ENCODE measurements at places on chromosomes 3 and 15.

DNA sequence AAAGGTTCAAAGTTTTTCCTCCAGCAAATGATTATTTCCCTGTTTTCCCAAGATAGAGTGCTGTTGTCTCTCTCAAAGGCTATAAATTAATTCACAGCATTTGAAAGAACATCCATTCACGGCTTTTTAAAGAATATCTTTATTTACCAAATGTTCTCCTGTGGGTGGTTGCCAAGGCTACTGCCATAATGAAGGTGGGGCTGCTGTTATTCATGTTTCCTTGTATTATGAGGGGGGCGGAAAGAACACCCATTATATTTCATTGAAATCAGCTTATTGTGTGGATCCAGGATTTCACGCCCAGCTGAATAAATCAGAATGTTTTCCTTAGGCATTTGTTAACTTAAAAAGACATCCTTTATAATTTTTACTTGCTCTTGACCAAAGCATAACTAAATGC is 10.1 kb downstream of the SRP14 start:
- DNase-seq: no peak

- DNase-seq: no peak
Observed at GRCh38 chr3:158774965-158775364, 26.9 kb upstream of the MFSD1 start.

DNA sequence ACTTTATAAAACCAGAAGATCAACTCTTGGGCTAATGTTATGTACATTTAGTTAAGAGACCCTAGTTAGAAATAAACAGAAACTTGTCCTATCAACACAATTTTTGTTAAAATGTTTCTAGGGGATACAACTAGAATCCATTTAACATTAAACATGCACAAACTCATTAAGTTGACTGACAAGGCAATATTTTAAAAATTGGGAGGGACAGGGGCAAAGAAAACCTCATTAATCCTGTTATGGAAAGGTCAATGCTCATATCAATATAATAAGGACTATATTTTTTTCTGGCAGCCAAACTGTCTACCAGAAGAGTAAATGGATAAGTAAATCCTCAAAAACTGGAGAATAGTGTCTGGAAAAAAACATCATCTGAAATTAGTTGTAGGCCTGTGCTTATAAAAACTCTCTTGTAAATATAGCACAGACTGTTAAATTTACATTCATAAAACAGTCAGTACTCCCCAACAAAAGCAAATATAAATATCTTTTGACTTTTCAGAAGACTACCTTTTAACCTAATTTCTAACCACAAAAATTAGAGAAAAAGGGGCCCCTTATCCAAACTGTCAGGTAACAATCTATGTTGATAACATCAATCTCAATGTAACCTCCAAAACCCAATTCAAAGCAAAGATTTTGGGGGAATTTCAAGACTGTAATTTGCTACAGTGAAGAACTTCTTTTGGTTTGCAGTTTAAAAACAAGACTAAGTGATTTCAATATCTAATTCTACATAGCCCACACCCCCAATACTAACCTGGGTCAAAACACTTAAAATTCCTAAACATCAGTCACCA is 4.2 kb downstream of the TRA2B start:
- DNase-seq: no peak

DNA sequence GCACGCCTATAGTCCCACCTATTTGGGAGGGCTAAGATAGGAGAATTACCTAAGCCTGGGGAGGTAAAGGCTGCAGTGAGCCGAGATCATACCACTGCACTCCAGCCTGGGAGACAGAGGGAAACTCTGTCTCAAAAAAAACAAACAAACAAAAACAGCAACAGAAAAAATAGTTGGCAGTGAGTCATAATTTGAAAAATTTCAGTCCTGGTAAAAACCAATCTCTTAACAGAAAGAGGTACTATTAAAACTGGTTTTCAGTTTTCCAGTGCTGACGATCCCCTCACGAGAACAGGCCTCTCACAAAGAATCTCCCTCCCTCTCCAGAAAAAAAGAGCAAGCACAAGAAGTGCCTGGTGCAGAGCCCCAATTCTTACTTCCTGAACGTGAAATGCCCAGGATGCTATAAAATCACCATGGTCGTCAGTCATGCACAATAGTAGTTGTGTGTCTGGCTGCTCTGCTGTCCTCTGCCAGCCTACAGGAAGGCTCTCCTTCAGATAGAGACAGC is 22.8 kb upstream of the MAP4 start:
- no peak for DNase-seq

- no peak for DNase-seq
Observed at GRCh38 chr15:35618260-35619188, 72.6 kb upstream of the DPH6 start.

GRCh38 chr15:94576889-94577533 is 345.6 kb downstream of the MCTP2 start:
- DNase-seq: no peak

GRCh38 chr3:53122933-53123305 is 7.3 kb downstream of the RFT1 start:
- no peak for DNase-seq

- no peak for DNase-seq
Observed at GRCh38 chr15:33395321-33395720, 84.6 kb downstream of the RYR3 start.

DNA sequence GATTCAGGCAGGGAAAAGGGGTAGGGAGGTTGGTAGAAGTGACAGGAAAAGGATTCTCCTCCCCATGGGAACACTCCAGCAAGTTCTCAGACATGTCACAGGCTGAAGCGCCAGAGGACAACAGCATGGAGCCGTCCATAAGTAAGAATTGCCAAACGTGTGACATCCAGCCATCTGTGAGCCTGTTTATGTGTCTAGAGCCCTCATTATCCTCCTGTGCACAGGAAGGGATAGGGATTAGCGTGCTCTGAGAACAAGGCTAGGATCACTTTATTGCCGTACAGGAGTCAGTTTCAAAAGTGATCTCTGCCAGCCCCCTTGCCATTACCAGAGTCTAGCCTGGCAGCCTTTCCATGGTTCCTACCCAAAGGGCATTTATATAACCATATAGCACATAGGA is 549.5 kb downstream of the NTRK3 start:
- DNase-seq: no peak

GRCh38 chr3:57961828-57962447 is 46.3 kb upstream of the FLNB start:
- no peak for DNase-seq

DNA sequence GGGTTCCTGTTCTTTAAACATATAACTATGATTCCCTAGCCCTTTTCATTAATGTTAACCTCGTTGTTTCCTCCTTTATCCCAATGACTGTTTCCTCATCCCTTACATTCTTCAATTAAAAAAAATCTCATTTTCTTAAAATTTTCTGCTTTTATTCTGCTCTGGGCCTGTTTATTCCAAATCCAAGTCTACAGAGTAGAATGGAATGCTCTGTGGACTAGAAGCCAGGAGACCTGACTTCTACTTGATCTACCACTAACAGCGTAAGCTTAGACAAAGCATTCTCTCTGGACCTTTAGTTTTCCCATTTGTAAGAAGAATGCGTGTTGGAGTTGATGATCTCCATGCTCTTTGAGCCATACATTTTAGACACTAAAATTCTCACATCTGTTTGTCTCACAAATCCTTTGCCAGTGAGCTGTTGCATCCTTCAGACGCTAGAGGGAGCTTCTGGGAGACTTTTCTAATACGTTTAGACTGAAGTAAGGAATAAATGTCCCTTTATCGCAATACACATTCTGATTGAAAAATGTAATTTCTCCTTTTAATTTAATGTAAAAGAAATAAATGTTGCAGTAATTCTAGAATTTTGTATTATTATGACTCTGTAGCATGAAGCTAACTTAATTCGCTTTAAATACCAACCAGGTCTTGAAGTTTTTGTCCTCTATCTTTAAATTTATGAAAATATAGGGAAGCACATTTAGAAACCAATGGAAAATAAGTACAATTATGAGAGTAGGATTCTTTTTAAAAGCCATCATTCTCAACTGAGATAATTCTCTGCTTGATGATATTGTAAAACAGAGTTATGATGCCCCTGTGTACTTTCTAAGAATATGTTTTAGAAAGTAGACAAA is 21.7 kb upstream of the GMNC start:
- no peak for DNase-seq

DNA sequence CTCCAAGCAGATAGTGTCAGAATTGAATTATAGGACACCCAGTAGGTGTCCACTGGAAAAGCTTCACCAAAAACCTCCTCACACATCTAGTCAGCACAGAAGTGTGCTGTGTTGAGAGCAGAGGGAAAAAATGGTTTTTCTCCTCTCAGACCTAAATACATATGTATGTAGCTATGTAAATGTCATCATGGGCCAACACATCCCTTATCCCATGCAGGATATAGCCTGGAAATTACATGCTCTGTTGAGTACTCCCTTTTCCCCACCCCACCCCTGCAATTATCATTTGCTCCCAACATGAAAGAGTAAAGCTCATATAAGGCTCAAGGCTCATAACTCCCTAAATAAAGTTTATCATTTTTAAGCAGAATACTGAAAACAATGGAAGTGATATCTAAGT is 35.7 kb downstream of the DLG1 start:
- no peak for DNase-seq

DNA sequence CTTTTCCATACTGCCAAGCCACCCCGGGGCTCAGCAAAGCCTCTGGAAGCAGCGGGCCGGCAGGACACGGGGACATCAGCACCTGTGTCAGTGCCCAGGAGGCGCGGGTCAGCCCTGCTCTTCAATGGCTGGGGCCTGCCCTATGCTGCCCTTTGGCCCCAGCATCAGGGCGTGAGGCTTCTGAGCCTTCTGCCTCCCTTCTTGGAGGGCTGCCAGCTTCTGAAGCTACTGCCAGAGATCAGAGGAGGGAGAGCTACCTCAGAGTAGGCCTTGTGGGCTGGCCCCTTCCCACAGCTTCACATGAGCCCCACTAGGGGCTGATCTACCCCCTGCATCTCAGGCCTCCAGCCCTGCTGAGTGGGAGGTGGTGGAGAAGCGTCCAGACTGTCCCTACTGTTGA is 13.0 kb upstream of the TMEM115 start:
- no peak for DNase-seq

GRCh38 chr3:55579496-55579895 is 92.4 kb upstream of the WNT5A start:
- no peak for DNase-seq

GRCh38 chr3:37136067-37136466 is 38.3 kb downstream of the LRRFIP2 start:
- DNase-seq: no peak

DNA sequence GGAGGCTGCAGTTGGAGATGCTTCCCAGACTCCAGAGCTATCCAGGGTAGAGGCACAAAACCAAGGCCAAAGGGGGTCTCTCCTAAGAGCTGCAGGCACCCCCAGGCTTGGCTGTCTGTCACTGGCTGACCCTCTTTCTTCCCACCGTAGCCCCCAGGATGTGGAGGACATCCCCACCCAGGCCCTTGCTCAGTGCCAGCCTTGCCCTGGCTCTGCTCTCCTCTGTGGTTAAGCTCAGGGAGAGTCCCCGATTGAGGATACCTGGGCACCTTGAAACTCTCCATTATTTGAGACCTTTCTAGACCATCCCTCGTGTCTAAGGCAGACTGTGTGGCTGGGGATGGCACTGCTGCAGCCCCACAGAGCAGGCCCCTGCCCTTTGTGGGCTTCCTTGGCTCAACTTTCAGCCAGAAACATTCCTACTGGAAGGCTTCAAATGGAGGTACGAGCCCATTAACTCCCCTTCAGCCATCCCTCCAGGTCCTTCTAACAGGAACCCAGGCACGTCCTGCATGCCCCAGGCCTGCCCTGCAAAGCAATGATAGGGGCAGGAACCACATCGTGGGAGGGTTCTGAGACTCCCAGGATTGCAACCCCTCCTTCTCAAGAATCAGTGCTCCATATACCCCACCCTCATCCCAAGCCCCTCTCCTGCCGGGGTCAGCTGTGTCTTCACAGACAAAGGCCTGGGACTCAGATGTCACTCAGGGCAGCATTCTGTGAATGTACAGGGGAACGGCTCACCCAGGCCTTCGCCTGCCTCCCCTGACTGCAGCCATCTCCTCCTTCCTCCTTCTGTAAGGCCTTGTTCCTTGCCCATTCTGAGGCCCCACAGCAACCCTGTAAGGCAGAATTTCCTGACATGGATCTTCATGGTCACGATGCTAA is 102.9 kb upstream of the ABHD17C start:
- no peak for DNase-seq

DNA sequence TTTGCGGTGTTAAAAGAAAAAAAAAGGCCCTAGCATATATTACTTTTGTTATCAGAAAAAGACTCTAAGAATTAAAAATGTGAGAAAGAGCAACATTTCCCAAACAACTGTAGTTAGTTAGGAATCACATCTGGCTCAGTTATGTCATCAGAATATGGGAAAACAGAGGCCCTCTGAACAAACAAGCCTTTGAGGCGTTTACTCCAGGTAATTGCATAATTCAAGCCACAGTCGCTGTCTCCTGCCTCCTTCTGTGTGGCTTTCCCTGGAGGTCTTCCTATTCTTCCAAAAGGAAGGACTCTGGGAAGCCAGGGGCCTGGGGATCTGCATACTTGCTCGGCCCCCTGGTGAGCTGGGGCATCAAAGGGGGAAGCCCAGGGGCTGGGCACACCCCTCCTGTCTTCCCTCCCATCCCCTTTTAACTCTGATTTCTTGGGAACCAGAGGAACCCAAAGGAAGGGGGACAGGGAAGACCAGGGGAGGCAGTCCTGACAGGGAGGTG is 3.7 kb upstream of the FAM107A start:
- DNase-seq: peak; percentile 31

GRCh38 chr15:75202251-75203016 is 752 bp downstream of the C15orf39 start:
- DNase-seq: peak; percentile 95

DNA sequence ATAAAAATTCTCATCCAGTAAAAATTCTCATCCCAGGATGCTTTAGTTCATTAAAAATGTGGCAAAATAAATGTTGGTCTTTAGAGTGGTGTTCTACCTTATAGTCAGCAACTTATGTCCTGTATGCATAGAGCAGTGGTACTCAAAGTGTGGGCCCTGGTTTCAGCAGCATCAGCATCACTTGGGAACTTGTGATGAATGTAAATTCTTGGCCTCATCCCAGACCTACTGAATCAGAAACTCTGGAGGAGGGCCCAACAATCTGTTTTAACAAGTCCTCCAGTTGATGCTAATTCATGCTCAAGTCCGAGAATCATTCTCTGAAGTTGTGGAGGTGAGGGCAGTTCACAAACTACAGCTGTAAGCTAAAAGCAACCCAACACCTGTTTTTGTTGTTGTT is 307.3 kb upstream of the SATB1 start:
- DNase-seq: no peak

DNA sequence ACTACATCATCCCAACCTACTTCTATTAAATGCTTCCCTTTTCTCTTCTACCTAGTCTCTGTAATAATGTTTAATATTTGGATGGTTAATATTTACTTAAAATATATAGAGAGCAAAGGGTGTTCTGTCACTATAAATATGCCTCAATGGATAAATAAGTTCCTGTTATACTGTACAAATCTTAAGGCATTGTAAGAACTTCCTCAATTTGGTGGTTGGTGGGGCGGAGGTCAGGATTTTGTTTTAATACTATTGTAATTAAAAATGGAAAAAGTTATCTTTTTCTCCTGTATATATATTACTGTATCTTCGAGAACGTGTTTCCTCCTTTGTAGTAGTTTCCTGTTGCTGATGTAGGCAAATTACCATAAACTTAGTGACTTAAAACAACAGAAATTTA is 41.5 kb downstream of the SPRED1 start:
- no peak for DNase-seq
